Activated CD4-positive, alpha-beta T cell treated with anti-CD3 and anti-CD28 coated beads for 24 hours (primary cell): ENCODE measurements at places on chromosomes 11 and 22.
A peak's percentile ranks its signal among the peaks of the same experiment; 100 is the strongest.

GRCh38 chr11:1559111-1559951 lies 12.7 kb downstream of the DUSP8 start:
- DNase-seq: no peak

DNA sequence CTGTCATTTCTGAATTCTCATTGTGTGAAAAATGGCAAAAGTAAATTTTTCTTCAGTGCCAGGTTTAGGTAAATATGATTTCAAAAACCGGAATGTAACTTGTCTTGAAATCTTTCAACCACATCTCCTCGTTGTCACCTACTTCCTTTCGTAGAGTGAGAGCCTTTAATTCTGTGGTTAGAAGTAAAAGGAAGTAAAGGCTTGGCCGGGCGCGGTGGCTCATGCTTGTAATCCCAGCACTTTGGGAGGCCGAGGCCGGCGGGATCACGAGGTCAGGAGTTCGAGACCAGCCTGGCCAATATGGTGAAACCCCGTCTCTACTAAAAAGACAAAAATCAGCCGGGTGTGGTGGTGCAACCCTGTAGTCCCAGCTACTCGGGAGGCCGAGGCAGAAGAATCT lies 29.8 kb downstream of the SGSM3 start:
- DNase-seq: no peak

DNA sequence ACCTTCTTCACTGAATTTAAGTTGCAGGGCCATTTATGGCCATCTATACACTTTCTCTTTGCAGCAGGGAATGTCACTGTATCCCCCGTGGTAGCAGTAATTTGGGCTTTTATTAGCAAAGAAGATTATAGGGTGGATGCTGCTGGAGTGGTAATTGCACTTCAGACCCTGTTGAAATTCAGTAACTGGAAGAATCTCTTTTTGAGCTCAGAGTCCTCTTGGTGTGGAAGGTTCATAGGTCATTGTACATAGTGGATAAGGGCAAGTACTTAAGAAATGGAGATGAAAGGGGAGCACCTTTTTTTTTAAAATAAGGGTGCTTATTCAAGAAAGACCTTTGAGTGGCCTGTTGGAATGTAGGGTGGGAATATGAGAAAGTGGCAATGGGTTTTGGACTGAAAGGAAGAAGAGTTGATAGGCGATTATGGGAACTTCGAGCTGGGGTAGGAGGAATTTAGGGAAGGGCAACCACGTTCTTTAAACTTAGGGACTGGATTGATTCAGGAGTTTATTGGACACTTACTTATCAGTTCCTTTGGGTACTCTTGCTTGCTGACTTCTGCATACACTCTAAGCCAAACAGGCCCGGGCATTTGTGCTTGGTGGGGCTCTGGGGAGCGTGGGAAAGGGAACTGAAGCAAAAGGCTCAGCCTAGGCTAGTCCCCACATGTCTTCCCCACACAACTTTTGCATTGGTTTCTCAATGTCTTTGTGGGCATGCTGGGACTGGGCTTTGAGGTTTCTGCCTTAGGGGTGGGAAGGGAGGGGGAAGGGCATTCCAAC lies 26.5 kb downstream of the CTNND1 start:
- DNase-seq: no peak

DNA sequence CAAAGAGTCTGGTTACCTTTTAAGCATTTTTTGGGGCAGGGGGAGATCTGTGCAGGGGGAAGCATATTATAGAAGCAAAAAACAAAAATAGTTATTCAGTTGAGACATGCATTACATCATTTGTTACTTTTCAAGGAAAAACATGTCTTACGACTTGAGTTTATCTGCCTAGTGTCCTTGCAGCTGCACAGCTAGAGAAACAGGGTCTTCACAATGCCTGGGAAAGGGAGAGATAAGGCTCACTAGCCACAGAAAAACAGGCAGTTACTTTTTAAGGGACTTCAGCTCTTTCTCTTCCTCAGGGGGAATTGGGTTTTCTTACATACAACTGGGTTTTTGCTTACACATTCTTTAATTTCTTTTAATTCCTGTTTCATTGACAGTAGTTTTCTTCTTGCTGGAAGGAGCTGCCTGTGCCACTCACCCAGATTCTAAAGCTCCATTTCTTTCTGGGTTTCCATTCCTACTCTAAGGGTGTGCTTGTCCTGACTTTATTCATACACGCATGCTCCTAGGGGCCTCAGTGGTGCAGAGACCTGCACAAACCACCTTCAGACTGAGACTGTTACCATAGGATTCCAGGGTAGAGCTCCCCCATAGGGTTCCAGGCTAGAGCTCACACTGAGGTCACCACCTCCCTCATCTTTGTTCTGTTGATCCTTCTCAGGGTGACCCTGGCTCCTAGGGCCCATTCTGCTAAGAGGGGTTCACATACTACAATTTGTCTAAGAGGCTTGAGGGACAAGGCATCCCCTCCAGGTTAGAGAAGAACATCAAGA lies 14.7 kb upstream of the UBQLNL start:
- no peak for DNase-seq

DNA sequence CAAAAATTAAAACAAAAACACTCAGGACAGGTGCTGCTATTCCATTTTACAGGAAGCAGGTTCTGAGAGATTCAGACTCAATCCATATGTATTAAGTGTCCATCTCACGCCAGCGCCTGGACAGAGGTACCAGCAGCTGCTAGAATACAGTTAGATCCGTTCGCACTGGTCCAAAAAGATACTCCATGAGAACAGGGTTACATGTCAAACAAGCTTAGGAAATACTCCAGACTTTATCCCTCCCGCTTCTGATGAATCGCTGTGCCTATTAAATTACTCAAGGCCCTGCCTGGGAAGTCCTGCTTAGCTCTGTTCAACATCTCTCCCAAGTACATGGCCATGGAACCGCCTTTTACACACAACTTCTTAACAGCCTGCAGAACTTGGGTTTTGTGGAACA lies 50.2 kb upstream of the SLC35C1 start:
- no peak for DNase-seq

DNA sequence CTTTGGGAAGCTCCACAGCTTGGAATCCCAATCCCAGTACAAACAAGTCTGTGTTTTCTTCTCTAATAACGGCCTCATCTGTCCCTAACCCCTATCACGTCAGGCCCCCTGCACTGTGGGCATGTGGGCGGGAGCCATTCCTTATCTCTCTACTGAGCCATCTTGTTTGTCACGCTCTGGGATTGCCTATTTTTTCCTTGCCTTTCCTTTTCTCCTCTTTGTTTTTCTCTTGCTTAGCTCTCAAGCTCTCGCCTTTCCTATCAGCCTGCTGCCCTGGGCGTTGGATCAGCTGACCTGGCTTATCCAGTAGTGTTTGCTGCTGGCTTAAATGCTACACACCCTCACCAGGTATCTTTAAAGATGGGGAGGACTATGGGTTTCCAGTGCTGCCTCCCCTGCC lies 35.8 kb downstream of the ARHGAP1 start:
- no peak for DNase-seq

DNA sequence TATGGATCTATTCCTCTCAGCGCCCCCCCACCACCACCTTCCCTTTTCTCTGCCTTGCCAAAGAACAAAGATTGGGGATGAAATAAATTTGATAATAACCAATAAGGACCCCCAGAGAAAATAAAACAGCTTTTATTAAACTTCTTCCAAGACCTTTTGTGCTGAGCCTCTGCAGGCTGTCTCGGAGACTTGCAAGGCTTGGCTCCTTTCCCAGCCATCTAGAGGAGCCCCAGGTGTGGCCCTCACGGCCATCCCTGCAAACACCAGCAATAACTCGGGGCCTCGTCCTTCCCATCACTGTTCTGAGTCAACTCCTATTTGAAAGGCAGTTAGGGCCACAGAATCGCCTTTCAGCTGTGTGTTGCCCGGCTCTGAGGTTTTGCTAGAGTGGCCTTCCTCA lies 51.2 kb upstream of the LMO1 start:
- no peak for DNase-seq

DNA sequence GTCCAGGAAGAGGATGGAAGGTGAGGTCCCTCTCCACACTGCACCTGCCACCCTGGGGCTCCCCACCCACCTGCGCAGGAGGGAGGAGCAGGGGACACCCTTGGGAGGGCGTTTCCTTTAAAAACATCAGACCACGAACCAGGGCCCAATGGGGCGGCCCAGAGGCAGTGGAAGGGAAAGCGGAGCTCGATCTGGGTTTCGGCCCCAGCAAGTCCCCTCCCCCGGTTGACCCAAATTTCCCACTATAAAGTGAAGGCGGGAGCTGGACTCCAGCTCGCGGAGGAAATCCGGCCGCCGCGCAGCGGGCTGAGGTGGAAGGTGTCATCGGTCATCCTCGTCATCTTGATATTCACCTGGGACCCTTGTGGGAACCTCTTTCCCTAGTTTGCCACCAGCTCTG lies 99.3 kb downstream of the WNT7B start:
- no peak for DNase-seq

- DNase-seq: no peak
Measured at GRCh38 chr11:62315431-62315830, 16.6 kb upstream of the SCGB1D4 start.

GRCh38 chr11:102186551-102187191 lies 76.4 kb downstream of the YAP1 start:
- no peak for DNase-seq

DNA sequence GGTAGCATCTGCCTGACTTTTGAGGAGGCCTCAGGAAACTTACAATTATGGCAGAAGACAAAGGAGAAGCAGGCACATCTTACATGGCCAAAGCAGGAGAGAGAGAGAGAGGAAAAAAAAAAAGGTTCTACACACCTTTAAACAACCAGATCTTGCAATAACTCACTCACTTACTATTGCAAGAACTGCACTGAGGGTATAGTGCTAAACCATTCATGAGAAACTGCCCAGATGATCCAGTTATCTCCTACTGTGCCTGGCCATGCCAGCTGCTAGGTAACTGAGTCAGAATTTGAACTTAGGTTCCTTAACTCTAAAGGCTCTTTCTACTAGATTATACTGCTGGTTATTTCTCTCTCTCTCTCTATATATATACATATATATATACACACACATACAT lies 7.3 kb downstream of the HORMAD2 start:
- no peak for DNase-seq

GRCh38 chr11:14904745-14905103 lies 12.7 kb upstream of the CYP2R1 start:
- DNase-seq: peak; percentile 82

DNA sequence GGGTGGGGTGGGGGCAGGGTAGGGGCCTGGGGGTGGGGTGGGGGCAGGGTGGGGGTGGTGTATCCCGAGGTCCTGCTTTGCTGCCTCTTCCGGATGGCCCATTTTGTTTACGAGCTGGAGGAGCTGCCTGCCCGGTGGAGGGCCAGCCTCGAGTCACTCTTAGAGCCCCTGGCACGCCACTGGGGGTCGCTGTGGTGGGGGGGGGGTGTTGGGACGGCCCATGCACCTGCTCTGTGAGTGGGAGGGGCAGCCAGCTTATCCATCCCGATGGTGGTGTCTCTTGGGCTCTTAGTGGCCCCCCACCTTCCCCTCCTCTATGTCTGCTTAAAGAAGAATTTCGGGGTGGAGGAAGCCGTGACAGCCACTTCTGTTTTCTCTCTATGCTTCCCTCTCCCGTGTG lies 24.6 kb downstream of the MRGPRD start:
- DNase-seq: no peak

DNA sequence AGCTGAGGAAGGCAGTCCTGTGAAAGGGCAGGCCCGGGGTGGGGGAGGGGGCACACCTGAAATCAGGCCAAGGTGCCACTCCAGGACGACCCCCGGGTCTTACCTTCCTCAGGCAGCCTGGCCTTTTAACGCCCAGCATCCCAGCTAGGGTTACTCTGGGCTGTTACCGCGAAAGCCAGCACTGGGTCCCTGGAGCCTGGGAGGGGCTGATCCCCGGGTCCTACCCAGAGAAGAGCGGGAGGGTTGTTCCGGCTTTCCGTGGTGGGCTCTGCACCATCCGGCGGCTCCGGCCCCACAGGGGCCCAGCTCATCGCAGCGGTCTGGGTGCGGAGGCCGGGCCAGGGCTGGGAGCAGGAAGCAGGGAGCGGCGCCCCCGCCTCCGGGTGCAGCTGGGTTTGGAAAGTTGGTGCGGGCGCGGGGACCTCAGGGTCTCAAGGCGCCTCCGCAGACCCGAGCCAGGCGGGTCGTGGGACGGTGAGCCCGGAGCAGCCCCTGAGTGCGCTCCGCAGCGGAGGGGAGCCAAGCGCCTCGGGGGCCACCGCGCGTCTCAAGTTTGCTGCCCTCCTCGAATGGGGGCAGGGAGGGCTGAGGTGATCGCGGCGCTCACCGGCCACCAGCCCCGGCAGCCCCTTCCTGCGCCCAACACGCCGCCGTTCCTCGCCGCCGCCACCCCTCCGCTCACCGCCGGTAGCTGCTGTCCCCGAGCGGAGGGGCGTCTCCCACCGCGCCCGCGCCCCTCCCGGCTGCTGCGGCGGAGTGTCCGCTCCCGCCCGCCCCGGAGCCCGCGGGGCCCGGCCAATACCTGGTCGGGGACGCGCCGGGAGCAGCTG lies 831 bp downstream of the CHST1 start:
- no peak for DNase-seq

DNA sequence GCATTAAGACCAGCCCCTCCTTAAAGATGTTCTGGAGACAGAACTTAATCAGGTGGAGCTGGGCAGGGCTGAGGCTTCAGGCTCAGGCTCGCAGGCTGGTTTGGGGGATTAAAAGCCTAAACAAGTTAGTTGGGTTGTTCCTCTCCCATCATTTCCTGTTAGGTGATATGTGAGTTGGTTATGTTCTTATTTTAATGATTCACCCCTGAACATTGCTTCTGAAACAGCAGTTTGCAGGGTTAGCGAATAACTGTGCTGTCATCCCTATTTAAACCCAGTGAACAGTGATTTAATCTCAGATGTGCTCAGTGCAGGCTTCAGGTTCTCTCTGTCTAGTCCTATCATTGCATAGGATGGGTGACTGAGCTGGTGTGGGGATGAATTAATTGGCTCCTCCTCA lies 47.4 kb upstream of the BIRC3 start:
- DNase-seq: no peak

GRCh38 chr22:46443850-46444389 lies 93.5 kb downstream of the CELSR1 start:
- no peak for DNase-seq
